GM13977 (cell line): ENCODE measurements at places on chromosomes 5 and 9.

GRCh38 chr5:97425511-97425910 is 242.5 kb upstream of the RIOK2 start:
- DNase-seq = no peak

GRCh38 chr5:156647034-156647451 is 203.1 kb upstream of the PPP1R2B start:
- DNase-seq = no peak

DNA sequence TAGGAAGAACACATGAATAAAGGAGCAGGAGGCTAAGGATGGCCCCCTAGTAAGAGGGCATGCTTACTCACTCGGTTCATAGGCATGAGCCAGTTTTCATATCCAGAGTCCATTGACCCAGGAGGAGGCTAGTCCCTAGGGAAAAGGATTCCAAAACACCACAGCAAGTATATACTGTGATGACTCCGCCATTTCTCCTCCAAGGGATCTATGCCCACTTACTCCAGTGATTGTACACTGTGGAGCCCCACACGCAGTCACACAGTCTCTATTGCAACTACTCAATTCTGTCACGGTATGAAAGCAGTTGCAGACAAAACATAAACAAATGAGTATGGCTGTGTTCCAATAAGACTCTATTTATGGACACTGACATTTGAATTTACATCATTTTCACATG is 117.7 kb upstream of the ALDH1B1 start:
- DNase-seq = no peak

GRCh38 chr9:77997611-77998284 is 33.9 kb downstream of the GNAQ start:
- DNase-seq = no peak

GRCh38 chr9:94690344-94690743 is 36.2 kb upstream of the AOPEP start:
- DNase-seq = no peak

- DNase-seq = no peak
Observed at GRCh38 chr9:99193466-99193821, 28.3 kb downstream of the ALG2 start.

DNA sequence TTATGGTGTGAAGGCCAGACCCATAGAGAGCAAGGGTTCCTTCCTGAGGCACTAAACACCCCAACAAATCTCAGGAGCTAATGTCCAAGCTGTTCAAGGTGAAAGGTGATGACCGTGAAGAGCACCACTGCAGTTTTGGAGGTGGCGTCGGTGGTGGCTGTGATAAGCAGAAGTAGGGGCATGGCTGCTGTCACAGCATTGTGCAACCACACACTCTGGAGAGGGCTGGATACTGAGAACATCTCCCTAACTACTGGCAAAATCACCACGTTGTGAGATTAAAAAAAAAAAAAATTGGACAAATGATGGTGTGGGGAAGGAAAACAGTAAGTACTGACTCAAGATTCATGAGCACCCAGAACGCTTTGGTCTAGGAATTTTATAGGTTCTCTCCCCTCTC is 156.5 kb downstream of the PJA2 start:
- DNase-seq = no peak

DNA sequence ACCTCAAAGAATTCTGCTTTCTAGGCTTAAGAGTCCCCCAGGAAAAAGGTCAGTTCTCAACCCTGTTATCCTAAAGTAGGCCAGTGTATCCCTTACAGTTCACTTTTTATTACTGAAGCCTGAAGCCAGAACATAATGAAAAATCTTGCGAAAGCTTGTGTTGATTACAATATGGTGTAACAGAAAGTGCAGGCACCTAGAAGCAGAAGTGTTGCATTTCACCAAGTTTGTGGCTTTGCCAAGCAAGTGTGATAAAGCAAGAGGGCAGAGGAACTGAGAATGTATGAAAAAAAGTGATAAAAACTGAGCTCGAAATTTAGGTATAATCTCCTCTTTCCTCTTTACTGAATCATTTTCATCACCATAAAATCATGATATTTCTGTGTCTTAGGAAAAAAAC is 26.2 kb downstream of the AGTPBP1 start:
- no peak for DNase-seq

- DNase-seq = no peak
Observed at GRCh38 chr9:90342607-90343006, 300.0 kb downstream of the DIRAS2 start.

- no peak for DNase-seq
Observed at GRCh38 chr5:73337586-73338255, 110.9 kb downstream of the FOXD1 start.

DNA sequence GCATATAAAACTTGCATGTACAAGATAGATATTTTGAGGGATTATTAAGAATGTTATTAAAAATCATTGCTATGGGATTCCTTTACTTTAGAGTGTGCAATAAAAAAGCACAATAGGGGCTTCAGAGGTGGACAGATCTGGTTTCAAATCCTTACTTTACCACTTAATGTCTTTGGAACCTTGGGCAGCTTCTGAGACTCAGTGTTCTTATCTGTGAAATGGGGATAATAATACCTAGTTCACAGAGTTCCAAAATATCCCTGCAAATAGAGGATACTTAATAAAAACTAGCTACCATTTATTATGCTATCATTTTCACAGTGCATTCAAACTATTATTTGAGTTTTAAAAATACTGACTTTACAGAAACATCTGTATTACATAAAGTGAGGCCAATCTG is 23.3 kb upstream of the PANK3 start:
- DNase-seq = no peak

DNA sequence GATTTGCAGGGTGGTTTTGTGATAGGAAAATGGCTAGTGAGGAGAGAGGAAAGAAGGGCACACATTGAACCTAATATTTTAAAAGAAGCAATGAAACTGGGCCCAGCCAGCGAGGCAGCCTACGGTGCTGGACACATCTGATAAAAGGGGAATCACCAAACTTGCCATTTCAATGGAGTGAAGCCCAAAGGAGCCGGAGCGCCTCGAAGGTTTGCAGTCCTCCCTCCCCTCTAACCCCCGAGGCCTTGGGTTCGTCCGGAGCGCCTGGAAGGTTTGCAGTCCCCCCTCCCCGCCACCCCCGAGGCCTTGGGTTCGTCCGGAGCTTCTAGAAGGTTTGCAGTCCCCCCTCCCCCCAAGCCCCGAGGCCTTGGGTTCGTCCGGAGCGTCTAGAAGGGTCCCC is 132.6 kb downstream of the TENT4A start:
- no peak for DNase-seq

DNA sequence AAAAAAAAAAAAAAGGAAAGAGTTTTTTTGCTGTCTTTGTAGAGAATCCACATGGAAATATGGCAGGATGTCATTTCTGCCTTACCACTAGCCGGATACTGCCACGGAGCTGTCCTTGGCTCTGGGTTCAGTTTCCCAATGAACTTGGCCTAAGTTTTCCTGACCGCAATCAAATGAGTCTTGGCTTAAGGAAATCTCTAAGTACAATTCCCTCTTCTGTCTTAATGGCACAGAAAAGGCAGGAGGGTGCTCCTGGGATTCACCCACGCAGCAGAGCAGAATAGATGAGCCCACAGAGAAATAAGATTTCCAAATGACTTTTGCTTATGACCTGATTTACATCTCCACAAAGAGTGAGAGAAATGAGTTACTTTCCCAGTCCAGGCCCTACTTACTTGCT is 284.0 kb upstream of the VLDLR start:
- DNase-seq = no peak

GRCh38 chr5:93071710-93072109 is 509.3 kb downstream of the NR2F1-AS1 start:
- no peak for DNase-seq

GRCh38 chr9:136875155-136875554 is 9.0 kb upstream of the EDF1 start:
- no peak for DNase-seq

GRCh38 chr9:134815435-134816214 is 65.0 kb upstream of the FCN2 start:
- DNase-seq = no peak

- no peak for DNase-seq
Observed at GRCh38 chr9:6351737-6352136, 23.6 kb downstream of the TPD52L3 start.

DNA sequence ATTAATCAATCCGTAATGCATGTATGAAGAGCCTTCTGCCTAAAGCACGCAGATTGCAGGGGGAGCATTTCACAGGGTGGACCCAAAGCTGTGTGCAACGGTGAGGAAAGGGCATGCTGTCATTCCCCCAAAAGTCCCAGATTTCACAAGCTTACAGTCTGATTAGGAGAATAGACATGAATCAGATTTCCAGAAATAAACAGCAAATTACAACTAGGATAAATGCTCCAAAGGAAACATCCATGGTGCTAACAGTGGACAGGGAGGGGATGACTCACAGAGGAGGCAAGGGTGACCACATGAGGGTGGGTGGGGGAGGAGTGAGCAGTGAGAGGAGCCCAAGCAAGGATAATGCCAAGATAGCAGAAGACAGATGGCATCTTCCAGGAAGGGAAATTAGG is 258.4 kb upstream of the TAS2R1 start:
- no peak for DNase-seq

DNA sequence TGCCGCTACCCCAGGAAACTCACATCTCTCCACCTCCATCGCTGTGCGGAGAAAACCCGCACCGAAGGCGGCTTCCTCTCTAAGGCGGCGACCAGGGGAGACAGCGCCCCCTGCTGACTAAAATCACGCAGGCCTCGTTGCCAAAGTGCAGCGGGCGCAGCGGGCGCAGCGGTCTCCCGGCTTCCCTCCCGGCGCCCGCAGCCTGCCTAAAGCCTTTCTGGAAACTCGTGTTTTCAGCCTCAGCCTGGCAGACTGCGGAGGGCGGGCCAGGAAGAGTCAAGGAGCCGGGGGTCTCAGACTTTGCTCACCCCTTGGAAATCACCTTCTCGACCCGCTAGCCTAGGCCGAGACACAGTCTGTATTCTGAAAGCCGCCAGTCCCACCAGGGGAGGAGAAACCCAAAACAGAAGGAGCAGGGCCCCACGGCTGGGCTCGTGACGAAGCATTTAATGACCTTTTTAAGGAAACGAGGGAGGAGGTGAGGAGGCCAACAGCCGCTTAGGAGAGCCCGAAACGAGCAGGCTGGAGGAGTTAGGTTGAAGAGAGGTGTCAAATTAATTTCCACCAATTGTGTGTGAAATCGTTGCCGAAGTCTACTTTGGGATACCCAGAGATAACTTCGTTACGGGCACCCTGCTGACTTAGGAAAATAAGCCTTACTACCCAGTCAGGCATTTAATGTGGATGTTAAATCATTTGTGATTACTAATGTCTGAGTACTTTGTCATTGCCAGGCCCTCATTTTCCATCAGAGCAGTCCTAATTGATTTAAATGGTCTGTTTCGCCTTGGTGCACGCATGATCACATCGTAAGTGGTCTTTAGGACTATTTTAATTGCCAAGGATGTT is 7.3 kb upstream of the FOXB2 start:
- DNase-seq = peak; percentile 74

- DNase-seq = no peak
Observed at GRCh38 chr5:3024126-3024525, 272.6 kb upstream of the IRX2 start.

DNA sequence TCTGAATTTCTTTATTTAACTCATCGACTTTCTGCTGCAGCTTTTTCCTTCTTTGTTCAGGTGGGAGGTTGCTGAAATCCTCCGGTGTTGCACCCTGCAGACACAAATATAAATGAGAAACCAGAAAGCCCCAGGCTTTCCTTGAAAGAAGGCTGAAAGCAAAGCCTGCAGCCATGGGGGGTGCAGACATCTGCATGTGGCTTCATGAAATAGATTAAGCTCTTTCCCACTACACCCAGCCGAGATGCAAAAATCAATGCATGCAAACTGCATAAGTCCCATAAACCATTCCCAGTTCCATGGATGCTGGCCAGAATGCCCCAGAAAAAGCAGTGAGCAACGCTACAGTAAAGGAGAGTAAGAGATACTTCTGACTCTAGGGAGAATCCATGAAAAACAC is 73.6 kb downstream of the USP20 start:
- DNase-seq = no peak

DNA sequence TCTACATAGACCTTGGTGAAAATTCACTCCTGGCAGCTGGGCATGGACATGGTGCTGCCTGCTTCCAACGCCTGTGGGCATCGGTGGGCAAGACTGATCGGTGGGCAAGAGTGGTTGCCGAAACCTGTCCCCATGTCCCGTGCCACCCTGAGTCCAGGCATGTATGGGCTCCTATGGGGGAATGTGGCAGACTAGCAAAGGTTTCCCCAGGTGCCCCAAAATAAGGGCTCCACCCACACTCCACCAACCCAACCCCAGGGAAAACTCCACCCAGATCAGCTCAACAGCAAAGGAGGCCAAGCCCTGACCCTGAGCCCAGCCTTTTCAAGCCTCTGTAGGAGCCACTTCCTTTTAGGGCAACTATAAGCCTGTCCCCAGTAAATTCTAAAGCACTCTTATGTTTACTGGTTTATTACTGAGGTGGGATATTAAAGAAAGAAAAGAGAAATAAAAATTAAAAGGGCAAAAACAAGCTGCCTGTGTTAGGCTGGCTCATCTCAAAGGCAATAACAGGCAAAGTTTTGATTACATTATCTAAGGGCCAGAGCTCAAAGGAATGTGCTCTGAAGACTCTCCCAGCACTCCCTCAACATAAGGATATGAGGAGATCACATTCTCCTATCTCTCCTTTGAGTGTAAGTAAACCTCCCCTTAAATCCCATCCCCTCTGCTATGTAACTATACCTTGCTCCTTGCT is 8.9 kb upstream of the SPATA31E1 start:
- no peak for DNase-seq

DNA sequence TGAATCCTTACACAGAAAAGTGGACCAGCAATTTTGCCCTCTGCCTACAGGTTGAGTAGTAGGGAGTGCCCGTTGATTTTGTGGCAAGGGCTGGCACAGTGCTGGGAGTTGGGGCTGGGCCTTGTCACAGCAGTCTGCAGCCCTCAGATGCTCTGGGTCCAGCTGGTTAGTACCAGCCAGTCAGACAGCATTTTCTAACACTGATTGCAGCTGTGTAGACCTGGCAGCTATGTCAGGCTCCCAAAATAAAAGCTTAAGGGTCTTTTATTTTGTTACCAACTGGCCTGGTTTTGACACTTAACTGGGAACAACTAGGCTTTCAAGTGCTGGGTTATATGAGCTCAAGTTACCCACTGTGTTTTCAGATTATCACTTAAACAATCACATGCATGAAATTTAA is 57.7 kb downstream of the MAT2B start:
- no peak for DNase-seq

GRCh38 chr5:624951-625230 is 12.8 kb downstream of the CEP72 start:
- DNase-seq = no peak

DNA sequence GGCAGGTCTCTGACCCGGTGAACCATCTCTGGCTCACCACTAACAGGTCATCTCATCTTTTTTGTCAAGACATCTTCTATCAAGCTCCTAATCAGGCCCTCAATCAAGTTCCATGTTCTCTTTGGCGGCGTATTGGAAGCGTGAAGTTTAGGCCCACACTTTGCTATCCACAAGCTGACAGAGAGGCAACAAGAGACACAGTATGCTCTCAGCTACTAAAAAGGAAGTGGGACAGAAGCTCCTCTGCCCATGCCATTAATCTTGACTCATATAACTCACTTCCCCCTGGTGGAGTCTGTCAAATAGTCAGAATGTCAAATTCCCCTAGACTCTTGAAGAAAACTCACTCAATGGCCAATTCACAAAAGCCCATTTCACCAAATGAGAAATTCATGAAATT is 77.6 kb upstream of the TMC1 start:
- DNase-seq = peak; percentile 75

- no peak for DNase-seq
Observed at GRCh38 chr9:5842929-5843793, 10.2 kb upstream of the ERMP1 start.

GRCh38 chr9:136541709-136542108 is 4.1 kb downstream of the NOTCH1 start:
- no peak for DNase-seq

- DNase-seq = no peak
Observed at GRCh38 chr5:172420235-172420939, 33.9 kb downstream of the SH3PXD2B start.

- no peak for DNase-seq
Observed at GRCh38 chr5:39190311-39191102, 28.9 kb downstream of the FYB1 start.
